ENCODE measurements at places on chromosomes 4 and X.
A peak's percentile ranks its signal among the peaks of the same experiment; 100 is the strongest.

- DNase-seq = no peak
Observed at GRCh38 chrX:133537142-133537541, 121.9 kb upstream of the GPC4 start.

DNA sequence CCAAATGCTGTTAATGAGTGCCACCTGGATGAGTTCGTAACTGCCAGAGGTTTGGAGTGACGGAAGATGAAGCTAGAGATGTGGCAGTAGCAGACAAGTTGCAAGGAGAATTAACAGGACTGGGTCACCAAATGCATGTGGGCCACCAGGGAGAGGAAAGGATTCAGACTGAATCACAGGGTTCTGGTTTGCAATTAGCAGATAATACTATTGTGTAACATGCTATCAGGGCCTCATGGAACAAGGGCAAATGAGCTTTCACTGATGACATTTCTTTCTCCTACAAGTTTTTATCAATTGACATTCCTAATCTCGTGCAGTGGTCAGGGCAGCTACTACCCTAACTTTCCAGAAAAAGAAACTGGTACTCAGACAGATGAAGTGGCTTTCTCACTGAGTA lies 21.4 kb downstream of the GAB3 start:
- DNase-seq = no peak

GRCh38 chr4:88003261-88003660 lies 4.2 kb upstream of the PKD2 start:
- peak; percentile 26 for DNase-seq

GRCh38 chrX:39238006-39238405 lies 436.7 kb downstream of the MID1IP1 start:
- DNase-seq = no peak

GRCh38 chr4:94758700-94759399 lies 1.1 kb downstream of the BMPR1B start:
- DNase-seq = peak; percentile 11

GRCh38 chr4:135274416-135274815 lies 1072.8 kb upstream of the PABPC4L start:
- DNase-seq = no peak

DNA sequence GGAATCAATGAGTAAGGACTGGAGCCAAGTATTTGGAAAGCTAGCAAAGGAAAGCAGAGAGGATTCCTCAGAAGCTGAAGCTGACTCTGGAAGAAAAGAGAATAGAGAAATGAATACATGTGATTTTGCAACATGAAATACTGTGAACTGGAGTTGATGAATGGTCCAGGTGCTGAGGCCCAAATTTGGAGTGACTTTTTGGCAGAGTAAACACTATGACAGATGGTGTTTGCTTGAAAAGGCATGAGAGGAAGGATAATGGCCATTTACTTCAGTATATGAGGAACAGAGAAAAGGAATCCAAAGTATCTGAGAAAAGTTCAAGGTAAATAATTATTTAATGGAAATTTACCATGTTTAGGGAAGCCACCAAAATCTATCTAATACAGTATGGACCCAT lies 236.7 kb downstream of the SLITRK2 start:
- no peak for DNase-seq

DNA sequence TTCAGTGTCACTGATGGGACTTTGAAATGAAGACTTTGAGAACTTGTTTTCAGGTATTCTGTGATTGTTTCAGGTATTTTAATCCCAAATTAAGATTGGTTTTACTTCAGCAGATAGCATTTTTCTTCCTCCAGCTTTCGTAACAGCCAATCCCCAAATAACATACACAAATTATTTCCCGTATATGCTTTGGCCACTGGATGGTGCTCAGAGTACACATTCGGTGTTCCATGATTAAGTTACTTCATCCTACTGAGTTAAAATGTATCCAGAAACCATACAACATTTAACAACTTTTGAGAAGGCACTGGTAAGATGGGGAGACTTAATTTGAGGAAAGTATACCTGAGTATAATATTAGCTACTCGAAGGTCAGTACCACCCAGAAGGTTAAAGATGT lies 233.4 kb upstream of the FAM47A start:
- peak; percentile 11 for DNase-seq

GRCh38 chr4:102103368-102103767 lies 241.9 kb downstream of the SLC39A8 start:
- DNase-seq = no peak

DNA sequence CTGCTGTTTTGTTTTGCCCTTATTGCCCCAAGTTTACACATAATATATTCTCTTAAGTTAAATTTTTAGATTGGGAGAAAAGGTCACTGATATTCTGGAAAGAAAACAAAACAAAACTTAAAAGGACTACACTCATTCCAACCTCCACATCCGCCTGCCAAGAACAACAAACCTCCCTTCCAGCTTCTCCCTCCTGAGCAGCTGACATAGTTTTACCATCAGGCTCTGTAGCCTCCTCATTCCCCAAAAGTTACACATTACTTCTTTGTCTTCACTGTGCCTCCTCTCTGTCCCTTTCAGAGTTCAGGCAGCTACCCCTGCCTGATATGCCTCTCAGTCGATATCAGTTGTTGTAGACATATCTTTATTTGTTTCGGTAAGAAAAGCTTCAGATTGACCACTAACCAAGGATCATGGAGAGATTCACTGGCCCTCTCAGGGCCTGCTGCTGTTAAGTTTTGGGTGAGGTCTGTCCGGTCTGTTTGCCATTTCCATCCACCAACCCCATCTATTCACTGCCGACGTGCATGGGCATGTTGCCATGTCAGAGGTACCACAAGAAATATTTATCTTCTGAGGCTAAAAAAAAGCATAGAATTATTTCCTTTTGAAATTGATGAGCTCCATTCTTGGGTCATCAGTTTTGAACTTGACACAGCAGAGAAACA lies 164.1 kb downstream of the GASK1B start:
- peak; percentile 17 for DNase-seq

GRCh38 chr4:183300655-183301054 lies 19.4 kb downstream of the CLDN22 start:
- DNase-seq = no peak

- DNase-seq = no peak
Observed at GRCh38 chrX:72408885-72409284, 103.2 kb upstream of the CITED1 start.

DNA sequence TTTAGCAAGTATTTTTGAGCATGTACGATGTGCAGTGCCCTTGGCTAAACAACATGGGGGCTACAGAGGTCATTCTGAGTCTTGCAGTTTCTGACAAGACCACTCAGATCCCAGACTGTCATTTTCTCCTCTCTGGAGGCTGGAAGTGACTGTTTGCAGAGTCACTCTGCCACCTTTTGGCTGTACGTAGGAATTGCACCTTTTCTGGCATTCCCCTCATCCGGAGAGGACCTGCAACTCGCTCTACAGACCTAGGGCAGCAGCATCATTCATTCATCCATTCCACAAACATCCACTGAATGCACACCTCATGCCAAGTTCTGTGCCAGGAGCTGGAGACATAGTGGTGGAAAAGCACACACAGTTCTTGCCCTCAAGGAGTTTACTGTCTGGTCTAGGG lies 160.4 kb upstream of the GPR101 start:
- DNase-seq = peak; percentile 17

- no peak for DNase-seq
Observed at GRCh38 chr4:86685401-86685800, 91.3 kb downstream of the PTPN13 start.

DNA sequence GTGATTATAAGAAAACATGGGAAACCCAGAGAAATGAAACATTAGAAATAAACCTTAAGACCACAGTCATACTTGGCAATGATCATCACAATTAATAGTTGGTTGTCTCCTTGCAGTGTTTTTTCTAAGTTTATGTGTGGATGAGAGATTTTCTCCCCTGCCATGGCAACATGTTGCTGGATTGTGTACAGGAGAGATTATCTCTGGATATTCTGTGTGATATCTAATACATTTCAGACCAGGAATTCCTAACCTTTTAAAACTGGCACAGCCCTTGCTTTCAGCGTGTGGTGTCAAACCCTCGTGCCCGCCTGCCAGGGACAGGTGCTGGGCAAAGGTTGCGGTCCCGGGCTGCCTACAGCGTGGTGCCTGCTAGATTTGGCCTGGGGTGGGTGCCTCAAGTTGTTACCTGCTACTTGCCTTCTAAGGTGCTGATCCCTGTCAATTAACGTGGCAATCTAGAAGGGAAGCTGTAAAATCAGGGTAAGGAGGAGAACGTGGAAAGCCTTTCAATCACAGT lies 100.5 kb downstream of the TMEM131L start:
- no peak for DNase-seq

DNA sequence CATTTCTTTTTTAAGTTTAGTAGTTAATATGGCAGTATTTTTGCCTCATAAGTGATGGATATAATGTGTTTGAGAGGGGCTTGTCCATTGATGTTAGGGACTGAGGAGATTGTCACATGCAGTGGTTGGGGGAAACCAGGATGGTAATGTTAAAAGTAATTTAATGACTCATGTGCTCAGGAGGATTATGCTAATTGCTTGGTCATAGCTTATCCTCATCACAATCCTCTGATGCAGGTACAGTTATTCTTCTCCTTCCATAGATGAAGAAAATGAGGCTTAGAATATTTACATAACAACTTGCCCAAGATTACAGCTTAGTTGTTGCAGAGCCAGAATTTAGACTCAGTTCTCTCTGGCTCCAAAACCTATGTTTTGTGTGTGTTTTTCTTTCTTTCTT lies 94.4 kb upstream of the SCML1 start:
- DNase-seq = no peak

DNA sequence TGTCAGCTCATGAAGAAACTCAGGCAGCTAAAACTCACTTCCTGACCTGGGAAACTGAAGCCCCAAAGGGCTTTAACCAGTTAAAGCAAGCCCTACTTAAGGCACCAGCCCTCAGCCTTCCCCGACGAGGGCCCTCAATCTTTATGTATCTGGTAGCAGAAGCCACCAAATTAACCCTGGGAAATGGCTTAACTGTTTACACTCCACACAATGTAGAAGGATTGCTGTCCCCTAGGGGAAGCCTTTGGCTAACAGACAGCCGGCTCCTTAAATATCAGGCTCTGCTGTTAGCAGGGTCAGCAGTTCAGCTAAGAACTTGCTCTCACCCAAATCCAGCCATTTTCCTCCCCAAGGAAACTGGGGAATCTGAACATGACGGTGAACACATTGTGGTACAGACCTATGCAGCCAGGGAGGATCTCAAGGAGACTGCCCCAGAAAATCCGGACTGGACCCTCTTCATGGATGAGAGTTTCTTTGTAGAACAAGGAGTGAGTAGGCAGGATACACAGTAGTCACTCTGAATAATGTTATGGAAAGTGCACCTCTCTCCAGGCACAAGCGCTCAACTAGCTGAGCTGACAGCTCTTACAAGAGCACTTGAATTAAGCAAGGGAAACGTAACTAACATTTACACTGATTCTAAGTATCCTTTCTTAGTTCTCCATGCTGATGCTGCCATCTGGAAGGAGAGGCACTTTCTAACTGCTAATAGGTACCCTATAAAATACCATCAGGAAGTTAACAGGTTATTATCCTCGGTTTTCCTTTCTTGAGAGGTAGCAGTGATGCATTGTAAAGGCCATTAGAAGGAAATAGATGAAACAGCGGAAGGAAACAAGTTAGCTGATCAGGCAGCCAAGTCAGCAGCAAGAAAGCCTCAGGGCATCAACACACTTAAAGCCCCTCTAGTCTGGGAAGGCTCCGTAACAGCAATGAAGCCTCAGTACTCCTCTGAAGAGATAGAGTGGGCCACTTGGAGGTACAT lies 9.6 kb upstream of the NAF1 start:
- DNase-seq = no peak

- DNase-seq = no peak
Observed at GRCh38 chrX:37767430-37767829, 12.4 kb upstream of the CYBB start.

GRCh38 chrX:44042116-44042515 lies 68.9 kb upstream of the NDP start:
- DNase-seq = no peak

DNA sequence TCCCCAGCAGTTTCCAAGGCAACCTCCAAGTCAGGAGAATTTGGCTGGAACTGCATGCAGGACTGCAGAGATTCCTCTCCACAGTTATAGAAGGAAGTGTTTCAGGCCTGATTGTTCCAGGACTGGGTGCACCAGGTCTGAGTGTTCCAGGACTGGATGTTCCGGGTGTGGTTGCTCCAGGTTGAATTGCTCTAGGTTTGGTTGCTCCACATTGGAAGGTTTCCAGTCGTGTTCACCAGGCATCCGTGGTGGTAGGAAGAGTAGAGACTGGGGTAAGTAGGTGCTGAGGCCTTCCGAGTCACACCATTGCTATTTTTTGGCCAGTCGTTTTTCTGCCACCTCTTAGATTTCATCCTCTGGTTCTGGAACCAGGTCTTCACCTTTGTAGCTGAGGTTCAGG lies 105.4 kb downstream of the MSN start:
- no peak for DNase-seq

DNA sequence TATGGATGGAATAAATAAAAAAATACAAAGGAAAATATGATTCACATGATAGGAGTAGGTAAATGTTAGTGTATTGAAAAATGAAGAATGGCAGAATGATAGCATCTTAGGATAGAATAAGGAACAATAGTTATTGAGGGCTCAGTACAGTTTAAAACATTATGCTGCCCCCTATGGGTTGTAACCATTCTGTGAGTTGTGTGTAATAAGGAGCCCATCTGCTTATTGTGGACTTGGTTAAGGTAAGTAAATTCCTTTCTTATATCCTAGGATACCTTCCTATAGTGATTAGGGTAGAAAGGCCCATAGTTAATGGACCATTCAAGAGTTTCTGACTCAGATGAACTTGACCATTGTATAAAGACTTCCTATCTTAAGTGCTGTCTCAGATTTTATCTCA lies 195.8 kb downstream of the PDHA2 start:
- no peak for DNase-seq

GRCh38 chr4:176638992-176639391 lies 153.7 kb downstream of the VEGFC start:
- no peak for DNase-seq

- no peak for DNase-seq
Observed at GRCh38 chrX:20653070-20653469, 386.4 kb upstream of the RPS6KA3 start.

DNA sequence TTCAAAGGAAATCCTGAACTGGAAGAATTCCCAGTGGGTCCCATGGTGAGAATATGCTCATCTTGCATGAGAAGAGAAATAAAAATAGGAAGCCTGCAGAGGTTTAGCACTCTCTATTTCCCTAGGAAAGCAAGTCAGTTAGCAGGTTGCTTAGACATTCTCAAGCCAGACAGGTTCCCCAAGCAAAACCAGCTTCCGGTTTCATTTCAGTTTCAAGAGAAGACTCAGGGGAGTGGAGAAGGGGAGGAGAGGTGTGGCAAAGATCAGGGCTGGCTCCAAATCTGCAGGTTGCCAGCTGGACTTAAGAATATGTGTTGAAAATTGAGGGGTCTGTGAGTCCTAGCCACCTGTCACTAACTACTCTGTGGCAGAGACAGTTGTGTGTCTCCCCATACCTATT lies 107.5 kb downstream of the CLNK start:
- DNase-seq = no peak

- no peak for DNase-seq
Observed at GRCh38 chrX:103201041-103201440, 13.9 kb upstream of the BEX4 start.

DNA sequence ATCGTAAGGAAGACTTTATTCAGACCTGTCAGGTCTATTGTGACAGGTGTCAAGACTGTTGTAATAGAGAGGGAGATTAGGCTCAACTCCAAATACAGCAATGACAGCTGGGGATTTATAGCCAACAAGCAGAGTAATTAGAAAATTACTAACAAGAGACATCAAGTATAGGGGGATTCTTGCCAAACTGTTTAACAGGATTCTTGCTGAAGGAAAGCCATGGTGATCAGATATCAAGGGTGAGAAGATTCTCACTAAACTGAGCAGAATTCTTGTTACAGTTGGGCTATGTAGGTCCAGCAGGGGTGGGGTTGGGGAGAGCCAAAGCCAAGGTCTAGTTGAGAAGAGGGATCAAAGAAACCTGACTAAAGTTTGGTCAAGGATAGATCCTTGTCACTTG lies 461.0 kb upstream of the GALNT7 start:
- DNase-seq = no peak

Data from AG20443 (cell line).